ENCODE measurements at places on chromosomes 12 and 14.

- peak; percentile 55 for DNase-seq
Measured at GRCh38 chr12:843609-844008, 91.2 kb downstream of the WNK1 start.

- no peak for DNase-seq
Measured at GRCh38 chr14:94356379-94357056, 31.9 kb downstream of the SERPINA1 start.

GRCh38 chr12:109998241-109998903 is 858 bp upstream of the ANKRD13A start:
- no peak for DNase-seq

GRCh38 chr12:51449580-51450246 is 25.1 kb downstream of the SLC4A8 start:
- DNase-seq = no peak

DNA sequence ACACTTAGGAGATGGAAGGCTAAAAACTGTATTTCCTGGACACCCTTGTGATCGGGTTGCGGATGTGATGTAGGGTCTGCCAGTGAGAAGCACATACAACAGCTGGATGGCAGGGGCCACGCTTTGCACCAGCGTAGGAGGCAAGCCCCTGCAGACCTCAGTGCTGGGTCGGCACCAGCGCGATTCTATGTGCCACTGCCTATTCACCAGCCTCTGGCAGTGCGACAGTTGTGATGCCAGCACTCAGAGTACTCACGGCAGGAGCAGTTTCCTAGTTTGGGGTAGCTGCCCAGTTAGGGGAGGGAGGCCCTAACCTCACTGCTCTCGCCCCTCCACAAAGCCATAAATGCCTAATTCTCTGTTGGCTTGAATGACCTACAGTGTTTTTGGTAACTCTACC is 31.6 kb downstream of the SPTLC2 start:
- no peak for DNase-seq

DNA sequence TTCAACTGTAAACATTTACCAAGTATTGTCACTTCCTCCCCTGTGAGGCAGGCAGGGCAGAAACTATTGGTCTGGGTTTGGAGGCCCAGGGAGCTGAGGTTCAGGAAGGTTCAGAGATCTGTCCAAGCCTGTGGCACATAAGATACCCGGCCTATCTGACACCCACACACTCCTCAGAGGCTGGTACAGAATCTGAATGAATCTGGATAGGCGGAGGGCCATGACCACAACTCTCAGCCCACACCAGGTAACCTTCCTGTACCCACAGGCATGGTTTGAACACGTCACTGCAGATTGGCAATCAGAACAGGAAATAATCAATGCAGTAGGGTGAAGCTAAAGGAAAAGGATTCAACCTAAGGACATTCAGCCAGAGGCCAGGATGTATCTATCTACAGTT is 92.8 kb upstream of the TMCC3 start:
- no peak for DNase-seq

GRCh38 chr12:110796952-110797351 is 49.8 kb upstream of the CCDC63 start:
- peak; percentile 12 for DNase-seq

Data from cardiac fibroblast (primary cell).